ENCODE measurements at places on chromosomes 6 and 20. TPM values are rescaled to one million over a fixed set of nuclear protein-coding genes. Genes with fewer than 3 reads are reported as not detected.
A peak's percentile ranks its signal among the peaks of the same experiment; 100 is the strongest.

DNA sequence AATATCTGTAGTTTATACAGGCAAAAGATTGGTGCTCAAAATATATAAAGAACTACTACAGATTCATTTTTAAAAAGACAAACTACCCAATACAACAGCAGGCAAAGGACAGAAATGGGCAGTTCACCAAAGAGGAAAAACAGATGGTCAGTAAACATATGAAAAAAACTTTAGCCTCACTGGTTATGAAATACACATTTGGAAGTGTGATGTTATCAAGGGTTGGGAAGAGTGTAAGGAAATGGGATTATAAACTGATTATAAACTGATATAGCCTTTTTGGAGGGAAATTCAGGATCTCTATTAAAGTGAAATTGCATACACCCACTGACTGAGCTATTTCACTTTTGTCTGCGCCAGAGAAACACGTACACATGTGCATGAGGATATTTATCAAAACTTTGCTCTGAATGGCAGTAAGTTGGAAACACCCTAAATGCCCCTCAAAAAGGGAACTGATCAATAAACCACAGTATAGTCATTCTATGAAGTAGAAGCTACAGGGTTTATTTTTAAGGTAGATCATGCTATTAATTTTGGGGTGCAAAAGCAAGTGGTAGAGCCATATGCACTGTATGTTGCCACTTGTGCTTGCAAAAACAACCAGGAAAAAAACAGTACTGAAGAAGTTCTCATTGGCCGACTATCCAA lies 32.2 kb upstream of the ARFGEF2 start:
- DNase-seq: no peak

- DNase-seq: no peak
Measured at GRCh38 chr20:46931699-46932098, 37.1 kb downstream of the EYA2 start.

- no peak for DNase-seq
Measured at GRCh38 chr20:10842116-10842515, 168.3 kb upstream of the JAG1 start.

DNA sequence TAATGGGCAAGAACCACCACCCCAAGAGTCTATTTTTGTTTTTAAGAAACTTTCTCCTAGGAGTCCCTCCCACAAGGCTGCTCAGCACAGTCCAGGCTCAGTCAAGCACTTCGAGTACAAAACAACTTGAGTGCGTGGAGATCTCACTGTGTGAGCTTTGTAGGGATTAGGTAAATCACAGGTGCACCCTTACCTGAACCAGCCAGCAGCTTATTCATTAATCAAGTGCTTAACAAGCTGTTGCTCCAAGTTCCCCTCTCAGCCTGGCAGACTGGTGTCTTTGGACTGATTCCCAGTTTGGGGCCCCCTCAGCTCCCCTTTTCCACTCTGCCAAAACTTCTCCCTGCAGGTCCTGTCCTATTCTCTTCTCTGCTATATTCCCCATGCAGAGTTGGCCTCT lies 133.1 kb downstream of the LY86 start:
- no peak for DNase-seq

GRCh38 chr6:142235791-142236190 lies 66.0 kb upstream of the ADGRG6 start:
- no peak for DNase-seq

SH3BGRL2 gene
- total RNA-seq: 49.1 TPM

CD40 gene
- 1.5 TPM for total RNA-seq

GRCh38 chr6:131381052-131381708 lies 191.8 kb upstream of the ARG1 start:
- DNase-seq: no peak

GRCh38 chr6:28522594-28523240 lies 3.0 kb upstream of the GPX5 start:
- DNase-seq: no peak

THEMIS gene
- total RNA-seq: not detected

GRCh38 chr6:4936681-4937041 lies 67.2 kb downstream of the RPP40 start:
- DNase-seq: no peak

- DNase-seq: no peak
Measured at GRCh38 chr6:36378243-36378920, 9.1 kb downstream of the ETV7 start.

PAK5 gene
- total RNA-seq: 12.2 TPM

DNA sequence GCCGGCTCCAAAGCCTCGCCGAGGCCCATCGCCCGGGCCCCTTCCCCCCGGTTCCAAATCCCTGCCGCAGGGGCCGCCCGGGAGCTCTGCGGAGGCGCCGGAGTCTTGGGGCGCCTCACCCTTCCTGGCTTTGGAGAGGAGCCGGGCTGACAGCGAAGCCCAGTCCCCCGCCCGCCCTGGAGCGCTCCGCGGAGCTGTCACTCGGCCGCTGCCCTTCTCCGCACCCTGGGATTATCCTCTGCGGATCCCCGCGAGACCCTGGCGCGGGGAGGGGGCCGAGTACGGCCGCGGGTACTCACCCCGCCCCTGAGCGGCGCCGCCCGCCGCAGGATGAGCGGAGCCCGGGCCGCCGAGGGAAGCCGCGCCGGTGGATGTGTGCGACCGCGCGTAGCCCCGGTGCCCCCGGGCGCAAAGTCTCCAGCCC lies 343 bp downstream of the SNAP91 start:
- DNase-seq: peak; percentile 33

DNA sequence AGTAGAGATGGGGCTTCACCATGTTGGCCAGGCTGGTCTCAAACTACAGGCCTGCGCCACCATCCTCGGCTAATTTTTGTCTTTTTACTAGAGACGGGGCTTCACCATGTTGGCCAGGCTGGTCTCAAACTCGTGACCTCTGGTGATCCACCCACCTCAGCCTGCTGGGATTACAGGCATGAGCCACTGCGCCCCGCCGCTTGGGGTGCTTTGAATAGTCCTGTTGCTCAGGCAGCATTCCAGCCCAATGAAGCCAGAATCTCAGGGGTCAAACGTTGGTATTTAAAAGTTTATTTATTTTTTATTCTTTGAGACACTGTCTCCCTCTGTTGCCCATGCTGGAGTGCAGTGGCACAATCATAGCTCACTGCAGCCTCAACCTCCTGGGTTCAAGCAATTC lies 11.3 kb downstream of the MOCS3 start:
- DNase-seq: no peak

DNA sequence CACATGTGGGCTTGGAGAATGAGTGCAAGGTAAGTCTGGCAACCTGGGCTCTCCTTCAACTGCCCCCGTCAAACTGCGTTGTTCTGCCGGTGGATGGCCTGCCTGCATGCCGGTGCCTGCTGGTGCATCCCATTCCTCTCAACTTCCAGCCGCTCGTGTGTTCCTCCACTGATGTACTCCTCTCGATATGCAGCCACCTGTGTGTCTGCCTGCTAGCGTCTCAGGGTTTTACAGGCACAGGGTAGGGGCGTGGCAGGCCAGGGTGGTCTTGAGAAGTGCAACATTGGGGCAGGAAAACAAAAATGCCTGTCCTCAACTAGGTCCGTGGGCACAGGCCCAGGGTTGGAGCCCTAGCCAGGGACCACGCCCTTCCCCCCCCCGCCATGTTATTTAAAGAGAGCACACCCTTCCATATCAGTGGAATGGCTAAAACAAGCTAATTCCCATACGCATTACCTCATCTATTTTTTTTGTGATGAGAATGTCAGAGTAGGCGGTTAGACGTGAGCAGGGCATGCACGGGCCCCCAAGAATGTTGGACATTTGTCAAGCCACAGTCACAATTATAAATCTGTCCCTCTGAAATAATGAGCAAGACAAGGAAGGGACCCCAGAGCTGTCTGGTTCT lies 33.2 kb downstream of the SERPINB6 start:
- no peak for DNase-seq

MYL9 gene
- 31.0 TPM for total RNA-seq

PCED1A gene
- total RNA-seq: 81.1 TPM

SYNDIG1 gene
- total RNA-seq: 0.38 TPM

DNA sequence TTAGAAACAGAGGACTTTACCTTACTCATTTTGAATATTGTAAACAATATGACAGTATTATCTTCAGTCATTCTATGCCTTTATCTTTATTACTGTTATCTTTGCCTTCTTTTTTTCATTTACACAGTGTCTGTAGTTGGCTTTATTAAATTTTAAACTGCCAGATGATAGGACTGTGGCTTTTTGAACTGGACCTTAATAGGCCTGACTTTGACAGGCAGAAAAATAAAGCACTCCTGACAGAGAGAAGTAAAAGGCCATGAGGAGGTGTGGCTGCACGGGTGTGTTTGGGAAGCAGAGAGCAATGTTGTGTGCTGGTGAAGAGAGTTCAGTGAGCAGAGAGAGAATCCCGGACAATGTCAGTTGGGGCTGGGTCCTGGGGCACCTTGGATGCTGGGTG lies 7.8 kb downstream of the TRIM40 start:
- no peak for DNase-seq

DNA sequence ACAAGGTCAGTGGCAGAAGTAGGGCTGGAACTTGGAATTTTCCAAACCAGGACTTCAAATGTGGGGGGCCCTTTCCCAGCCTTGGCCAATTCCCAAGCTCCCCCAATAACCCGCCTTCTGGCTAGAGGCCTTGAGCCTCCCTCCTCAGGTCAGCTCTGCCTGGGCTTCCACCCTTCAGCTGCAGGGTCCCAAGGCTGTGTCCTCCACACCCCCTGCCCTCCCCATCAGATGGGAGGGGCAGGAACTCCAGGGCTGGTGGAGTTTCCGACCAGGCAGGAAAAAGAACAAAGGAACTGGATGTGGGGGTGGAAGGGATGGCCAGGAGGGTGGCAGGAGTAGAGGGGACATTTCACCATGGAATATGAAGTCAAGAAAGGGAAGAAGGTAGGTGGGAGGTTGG lies at the start of gene CCM2L:
CCM2L (plus strand) TSS at position 338 of the 400 bp plus-strand sequence; CDS start at position 355, 17 bp downstream.
- no peak for DNase-seq

DNA sequence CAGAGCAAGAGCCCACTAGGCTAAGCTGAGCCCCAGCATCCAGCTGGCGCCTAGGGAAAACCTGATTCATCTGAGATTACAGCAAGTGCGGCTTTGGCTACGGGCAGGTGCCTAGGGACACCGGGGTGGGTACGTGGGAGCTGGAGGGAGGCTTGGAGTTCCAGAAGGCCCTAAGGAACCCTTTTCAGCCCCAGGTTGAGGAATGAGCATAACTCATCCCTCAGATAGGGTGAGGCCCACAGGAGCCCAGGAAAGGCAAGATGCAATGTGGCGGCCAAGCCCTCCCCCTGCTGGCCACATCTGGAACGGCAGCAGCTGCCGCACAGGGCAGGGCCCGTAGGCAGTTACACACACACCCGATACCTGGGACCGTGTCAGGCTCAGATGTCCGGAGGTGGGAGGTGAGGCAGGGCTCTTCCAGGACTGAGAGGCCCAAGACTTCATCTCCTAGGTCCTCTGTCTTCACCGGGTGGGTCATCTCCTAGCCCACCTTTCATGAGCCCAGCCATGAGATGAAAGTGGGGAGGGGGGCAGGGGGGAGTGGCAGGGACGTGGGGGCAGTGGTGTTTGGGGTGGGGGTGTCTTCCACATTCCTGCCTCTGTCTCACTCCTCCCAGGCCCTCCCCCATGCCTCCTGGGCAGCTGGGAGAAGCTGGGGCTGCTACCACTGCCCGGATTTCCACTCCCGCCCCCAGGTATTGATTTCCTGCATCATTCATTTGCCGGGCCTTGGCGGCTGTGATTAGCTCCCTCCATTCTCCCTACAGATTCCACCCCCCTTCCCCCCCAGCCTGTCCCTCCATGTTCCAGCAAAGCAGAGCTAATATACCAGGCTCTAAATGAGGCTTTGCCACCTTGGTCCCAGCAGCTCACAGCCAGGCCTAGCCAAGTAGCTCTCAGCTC lies 5.5 kb downstream of the MDGA1 start:
- peak; percentile 88 for DNase-seq

DNA sequence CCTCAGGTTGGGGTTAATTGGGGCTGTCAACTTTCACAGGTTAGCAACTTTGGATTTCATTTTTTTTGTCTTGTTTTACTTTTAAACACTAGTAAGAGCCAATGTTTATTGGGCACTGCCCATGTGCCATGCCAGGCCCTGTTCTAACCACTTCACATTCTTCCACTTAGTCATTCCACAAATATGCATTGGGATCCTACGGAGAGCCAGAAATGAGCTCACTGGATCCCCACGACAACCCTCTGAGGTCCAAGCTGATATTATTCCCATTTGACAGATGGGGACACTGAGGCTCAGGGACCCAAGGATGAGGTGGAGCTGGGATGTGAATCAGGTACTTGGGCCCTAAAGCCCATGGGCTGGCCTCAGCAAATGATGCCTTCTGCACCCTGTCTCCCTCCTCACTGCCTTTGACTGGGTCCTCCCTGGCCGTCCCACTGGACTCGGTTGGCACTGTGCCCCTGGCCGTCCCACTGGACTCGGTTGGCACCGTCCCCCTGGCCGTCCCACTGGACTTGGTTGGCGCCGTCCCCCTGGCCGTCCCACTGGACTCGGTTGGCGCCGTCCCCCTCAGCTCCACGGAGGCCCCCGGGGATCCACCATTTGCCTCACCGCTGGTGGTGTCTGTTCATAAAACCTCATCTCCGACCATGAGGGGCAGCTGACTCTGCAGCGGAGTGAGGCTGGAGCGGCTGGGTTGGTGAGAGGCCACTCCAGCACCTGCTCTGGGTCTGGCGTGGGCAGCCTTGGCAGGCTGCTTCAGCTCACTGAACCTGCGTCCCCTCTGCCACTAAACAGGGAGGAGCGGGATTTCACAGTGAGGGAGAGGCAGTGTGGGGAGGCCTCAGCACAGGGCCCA lies 4.8 kb upstream of the PMEPA1 start:
- no peak for DNase-seq

DNA sequence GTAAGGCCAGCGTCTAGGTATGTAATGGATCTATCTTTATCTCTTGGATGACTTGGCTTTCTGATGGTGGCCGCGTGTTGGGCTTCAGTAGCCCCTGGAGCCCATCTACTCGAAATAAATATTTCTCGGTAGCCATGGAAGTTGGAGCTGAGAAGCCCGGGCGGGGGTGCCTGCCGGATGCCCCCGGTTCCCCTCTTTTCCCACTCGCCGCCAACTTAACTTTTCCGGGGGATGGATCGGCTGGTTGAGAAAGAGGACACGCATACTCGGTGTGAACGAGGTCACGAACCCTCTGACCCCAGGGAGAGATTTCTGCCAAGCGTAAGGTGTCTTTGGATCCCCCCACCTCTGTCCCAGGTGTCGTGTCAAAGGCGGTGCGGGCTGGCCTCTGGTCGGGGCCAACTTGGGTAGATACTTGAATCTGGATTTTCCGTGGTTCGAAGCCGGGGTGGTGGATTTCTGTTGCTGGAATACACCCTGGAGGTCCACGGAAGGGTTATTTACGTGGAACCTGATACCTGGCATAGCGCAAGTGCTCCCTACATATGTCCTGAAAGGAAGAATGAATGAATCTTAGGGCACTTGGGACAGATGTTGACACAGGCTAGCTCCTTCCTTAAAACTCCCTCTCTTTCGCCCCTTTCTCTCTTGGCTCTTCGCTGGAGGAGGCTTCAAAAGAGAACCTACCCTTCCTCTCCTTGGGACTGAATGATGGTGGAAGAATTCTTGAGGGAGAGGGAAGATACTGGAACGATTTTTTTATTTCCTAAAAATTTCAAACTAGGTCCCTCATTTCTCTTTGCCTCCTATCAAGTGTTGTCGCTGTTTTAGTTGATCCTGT lies 996 bp downstream of the DOK5 start:
- no peak for DNase-seq

- no peak for DNase-seq
Measured at GRCh38 chr6:8940356-8940755, 505.0 kb upstream of the SLC35B3 start.

IFNGR1 gene
- total RNA-seq: 29.4 TPM

GRCh38 chr6:155026022-155026705 lies 31.0 kb downstream of the TIAM2 start:
- DNase-seq: no peak

SYCP2 gene
- total RNA-seq: 1.4 TPM
